ENCODE measurements at places on chromosomes 4 and X.
A peak's percentile ranks its signal among the peaks of the same experiment; 100 is the strongest.

GRCh38 chrX:37816766-37817165, 30.6 kb downstream of the DYNLT3 start:
- DNase-seq = no peak

DNA sequence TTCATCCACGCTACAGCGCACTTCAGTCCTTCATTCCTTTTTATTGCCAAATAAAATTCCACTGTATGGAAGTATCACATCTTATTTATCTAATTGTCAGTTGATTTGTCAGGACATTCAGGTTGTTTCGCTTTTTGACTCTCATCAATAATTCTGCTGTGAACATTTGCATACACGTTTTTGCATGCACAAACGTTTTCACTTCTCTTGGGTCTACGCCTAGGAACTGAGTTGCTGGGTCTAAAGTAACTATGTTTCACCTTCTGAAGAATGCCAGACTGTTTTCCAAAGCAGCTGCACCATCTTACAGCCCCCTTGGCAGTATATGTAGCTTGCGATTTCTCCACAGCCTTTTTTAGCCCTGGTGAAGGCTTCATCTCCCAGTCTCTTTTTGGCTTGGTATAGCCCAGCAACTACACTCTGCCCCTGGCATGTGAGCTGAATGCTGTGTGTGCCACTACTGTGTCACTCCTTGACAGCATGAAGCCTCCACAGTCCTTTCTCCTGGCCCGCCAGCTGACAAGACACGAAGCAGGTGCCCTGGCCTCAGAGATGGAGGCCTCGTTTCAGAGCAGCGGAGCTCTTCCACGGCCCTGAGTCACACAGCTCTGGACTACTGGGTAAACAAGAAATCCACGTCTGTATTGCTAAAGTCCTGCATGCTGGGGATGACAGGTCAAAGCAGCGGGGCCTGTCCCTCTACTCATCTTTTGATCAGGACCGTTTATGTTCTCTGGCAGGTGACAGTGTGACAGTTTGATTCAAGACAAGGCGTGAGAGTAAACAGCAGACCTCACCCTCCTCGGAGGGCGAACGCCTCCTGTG, 75.5 kb downstream of the NSUN7 start:
- DNase-seq = no peak

DNA sequence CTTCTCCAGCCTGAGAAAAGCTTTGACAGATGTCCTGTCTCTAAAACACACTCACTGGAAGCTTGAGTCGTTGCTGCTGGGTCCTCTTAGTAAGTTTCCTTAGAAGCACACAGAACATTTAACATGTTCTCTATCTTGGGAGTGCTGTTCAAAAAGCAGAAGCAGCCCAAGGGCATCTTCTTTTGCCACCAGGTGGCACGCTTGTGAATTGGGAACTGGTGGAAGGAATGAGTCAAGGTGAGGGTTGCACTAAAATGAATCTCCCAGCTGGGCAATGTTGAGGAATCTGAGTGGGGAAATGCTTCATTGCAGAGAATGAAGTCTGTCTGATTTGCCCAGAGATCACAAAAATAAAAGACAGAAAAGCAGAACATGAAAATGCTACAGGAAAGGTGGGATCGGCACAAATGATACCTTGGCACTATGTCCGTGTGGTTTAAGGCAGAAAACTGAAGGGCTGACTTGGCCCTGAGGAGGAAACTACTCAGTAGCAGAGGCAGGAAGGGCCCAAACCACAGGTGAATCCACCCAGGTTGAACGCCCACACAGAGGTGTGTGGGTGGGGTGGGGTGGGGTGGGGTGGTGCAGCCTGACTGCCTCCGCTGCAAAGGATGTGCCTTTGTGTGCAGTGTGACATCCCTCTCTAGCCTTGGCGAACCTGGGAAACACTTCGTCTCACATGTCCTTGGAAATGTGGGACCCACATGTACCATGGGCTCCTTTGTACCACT, 26.0 kb downstream of the KIT start:
- no peak for DNase-seq

GRCh38 chr4:171979461-171979860, 166.3 kb downstream of the GALNTL6 start:
- no peak for DNase-seq

- DNase-seq = no peak
Observed at GRCh38 chr4:186472948-186473347, 82.4 kb downstream of the MTNR1A start.

GRCh38 chrX:27680726-27681125, 90.6 kb downstream of the DCAF8L2 start:
- DNase-seq = no peak

DNA sequence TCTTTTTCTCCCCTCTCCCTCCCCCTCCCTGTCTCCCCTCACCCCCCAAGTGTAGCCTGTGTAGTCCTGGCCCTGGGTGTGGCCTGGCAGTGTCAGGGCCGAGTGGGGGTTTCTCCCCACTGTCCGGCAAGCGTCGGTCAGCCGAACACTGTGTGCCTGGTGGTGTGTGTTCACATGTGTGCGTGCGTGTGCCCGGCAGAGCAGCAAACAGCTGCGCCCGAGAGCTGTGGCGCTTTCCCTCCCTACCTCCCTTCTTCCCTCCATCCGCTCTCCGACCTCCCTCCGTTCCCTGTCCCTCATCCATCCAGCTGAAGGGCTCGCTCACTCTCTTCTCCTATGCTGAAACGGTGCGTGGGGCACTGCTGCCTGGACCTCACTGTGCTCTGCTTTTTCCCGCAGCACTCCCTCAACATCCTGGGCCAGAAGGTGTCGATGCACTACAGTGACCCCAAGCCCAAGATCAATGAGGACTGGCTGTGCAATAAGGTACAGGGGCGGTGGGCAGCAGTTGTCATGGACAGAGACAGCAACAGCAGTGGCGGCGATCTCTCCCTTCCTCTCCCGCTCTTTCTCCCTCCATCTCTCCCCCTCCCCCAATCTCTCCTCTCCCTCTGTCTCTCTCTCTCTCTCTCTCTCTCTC, 17.4 kb upstream of the UBA1 start:
- DNase-seq = no peak

- no peak for DNase-seq
Observed at GRCh38 chrX:19899217-19899788, 11.9 kb upstream of the SH3KBP1 start.

- no peak for DNase-seq
Observed at GRCh38 chr4:161883157-161883556, 280.6 kb downstream of the FSTL5 start.

DNA sequence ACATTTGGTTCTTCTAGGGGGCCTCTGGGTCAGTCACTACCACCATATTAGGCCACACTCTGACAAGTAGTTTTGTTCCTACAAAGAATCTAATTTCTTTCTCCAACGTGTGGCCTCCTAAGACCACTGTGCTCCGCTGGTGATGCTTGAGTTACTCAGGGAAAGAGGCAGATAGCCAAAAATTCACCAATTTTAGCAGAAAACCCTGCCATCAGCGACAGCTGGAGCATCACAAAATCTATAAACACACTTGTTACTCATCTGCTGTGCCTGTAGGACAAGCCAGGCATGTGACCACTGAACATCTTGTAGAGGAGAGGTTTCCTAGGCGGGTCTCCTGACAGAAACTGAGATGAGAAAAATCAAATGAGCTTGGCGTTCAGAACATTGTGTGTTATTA, 105.4 kb downstream of the SYNPO2 start:
- DNase-seq = no peak

DNA sequence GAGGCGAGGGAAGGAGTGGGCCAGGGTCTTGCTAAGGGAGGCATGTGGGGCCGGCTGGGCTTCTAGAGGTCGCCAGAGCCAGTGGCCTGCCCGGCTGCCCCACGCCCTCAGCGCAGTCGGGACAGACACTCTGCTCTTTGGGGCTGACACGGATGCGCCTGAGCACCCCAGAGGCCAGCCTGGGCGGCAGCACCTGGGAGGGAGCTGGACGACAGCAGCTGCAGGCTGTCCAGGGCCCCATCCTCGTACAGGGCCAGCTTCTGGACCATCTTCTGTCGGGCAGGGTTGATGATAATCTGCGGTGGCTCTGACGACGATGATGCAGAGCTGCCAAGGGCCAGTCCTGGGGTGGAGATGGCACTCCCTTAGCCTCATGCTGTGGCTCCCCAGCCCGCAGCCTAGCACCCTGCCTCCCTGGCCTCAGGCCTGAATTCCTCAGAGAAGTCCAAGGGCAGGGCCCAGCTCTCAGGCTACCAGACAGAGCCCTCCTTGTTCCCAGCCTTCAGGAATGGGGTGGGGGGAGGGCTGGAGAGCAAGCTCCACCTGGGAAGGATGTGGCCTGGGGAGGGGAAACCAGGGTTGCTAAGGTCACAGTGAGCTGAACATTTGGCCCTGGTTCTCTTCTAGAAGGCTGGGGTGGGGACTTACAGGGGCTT, 7.2 kb downstream of the IRAK1 start:
- DNase-seq = no peak

- DNase-seq = no peak
Observed at GRCh38 chrX:65971151-65971550, 68.7 kb downstream of the VSIG4 start.

DNA sequence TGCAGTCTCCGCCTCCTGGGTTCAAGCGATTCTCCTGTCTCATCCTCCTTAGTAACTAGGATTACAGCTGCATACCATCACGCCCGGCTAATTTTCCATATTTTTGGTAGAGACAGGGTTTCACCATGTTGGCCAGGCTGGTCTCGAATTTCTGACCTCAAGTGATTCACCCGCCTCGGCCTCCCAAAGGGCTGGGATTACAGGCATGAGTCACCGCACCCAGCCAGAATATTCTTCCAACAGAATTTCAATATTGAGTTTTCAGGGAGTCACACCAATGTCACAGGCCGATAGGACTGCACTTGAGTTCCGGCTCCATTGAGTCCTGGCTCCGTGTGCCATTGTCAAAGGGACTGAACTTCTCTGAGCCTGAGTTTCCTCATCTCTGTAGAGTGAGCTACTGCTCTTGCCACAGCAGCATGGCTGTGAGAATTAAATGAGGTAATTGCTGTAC, 82.9 kb downstream of the CLCN4 start:
- DNase-seq = no peak

GRCh38 chr4:187827631-187828030, 167.9 kb upstream of the ZFP42 start:
- DNase-seq = no peak

- no peak for DNase-seq
Observed at GRCh38 chr4:81084029-81084428, 53.5 kb downstream of the BMP3 start.

DNA sequence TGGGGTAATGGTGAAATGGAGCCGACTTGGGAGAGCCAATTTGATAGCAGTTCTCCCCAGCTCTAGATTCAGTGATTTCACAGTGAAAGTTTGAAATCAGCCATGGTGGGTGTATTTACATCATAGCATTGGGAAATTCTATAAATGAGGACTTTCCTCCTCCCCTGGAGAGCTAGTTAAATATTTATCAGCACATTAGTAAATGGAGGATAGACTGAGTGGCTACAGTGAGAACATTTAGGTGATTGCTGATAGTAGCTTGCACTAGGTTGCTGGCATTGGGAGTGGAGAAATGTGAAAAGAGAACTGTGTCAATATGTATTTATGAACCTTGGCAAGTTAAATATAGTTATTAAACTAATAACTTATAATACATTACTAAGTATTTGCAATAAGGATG, 347.3 kb downstream of the CCSER1 start:
- no peak for DNase-seq

GRCh38 chrX:97529536-97530200, 646.0 kb downstream of the RPA4 start:
- DNase-seq = no peak

DNA sequence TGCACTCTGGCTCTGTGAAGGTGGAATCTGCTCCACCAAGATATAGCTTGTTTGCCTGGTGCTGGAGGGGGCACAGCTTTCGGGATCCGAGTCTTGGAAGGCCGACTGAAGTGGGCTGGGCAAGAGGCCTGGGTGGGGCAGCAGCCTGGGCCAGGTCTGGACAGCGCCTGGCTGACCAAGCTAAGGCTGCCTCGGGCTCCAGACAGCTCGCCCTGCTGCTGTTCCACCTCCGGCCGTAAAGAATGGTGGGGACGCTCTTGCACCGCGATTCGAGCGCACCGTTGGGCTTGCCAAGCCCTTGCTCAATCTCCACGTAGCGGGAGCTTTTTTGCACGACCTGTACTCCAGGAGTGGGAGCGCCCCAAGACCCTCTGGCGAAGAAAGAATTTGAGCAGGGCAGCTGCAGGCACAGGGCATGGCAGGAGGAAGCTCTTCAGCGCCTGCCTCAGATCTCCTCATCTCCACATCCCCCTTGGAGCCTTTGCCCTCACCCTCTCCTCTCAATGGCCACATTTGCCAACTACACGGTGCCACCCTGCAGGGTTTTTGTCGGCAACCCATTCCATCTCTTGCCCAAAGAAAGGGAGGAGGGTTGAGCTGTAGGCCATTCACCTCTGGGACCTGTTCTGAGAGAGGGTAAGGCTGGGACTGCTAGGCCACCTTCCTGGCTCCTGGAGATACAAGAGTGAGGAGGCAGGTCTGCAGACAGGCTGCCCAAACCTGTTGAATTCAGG, 18.9 kb downstream of the CNGA2 start:
- DNase-seq = no peak

GRCh38 chr4:83196921-83197320, 82.4 kb upstream of the PLAC8 start:
- no peak for DNase-seq

- no peak for DNase-seq
Observed at GRCh38 chrX:11100281-11101035, 10.7 kb upstream of the HCCS start.

GRCh38 chr4:160159457-160159856, 1056.6 kb downstream of the RAPGEF2 start:
- no peak for DNase-seq

DNA sequence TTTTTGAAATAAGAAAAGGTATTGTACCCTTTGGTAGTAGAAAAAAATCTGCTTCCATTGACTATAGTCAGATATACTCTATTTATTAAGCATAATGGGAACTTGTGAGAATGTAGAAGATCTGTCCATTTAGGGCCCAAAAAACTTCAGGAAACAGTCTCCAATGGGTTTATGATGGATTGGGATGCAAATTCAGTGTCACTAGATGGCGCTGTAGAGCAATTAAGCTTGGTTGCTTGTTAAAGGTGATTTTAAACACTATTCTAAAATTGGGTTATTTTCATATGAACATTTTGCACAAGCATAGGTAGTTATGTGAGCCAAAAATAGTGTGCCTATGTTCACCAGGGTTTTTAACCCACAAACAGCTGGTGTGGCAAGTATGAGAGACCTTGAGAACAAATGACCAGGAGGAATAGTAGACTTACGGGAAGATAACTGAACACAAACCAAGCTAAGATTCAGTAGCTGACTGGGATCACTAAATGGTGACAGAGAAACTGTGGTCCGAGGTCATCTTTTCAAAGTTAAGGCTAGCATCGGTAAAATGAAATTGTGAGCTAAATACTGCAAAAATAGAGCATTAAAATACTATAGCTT, 80.3 kb upstream of the LSM6 start:
- DNase-seq = no peak

- no peak for DNase-seq
Observed at GRCh38 chrX:16208601-16209000, 41.3 kb downstream of the MAGEB17 start.

- no peak for DNase-seq
Observed at GRCh38 chr4:105461221-105461620, 12.6 kb downstream of the PPA2 start.

- DNase-seq = peak; percentile 10
Observed at GRCh38 chrX:3815896-3816664, 102.6 kb upstream of the PRKX start.
